ENCODE measurements at places on chromosomes 7 and 10.

- no peak for DNase-seq
Observed at GRCh38 chr10:93718937-93719725, 16.7 kb upstream of the FRA10AC1 start.

DNA sequence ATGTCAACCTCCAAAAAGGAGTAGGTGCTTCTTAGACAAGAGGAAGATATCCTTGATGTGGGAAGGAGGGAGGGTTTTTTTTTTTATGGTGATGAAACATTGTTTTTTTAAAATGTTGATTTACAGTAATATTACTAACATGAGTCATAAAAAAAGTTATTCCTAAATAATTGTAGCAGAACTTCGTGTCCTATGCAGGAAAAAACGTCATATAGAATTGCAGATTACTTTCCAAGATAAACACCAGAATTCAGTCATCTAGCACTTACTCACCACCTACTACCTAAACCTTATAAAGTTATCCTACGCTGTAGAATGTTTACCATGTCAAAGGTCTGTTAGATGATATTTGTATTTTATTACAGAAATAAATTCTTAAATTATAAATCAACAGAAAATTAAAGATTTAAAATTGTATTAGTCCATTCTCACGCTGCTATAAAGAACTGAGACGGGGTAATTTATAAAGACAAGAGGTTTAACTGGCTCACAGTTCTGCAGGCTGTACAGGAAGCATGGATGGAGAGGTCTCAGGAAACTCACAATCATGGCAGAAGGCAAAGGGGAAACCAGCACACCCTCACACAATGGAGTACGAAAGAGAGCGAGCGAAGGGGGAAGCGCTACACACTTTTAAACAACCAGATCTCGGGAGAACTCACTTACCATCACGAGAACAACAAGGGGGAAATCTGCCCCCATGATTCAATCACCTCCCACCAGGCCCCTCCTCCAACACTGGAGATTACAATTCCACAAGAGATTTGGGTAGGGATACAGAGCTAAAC is 105.2 kb upstream of the NEBL start:
- no peak for DNase-seq

DNA sequence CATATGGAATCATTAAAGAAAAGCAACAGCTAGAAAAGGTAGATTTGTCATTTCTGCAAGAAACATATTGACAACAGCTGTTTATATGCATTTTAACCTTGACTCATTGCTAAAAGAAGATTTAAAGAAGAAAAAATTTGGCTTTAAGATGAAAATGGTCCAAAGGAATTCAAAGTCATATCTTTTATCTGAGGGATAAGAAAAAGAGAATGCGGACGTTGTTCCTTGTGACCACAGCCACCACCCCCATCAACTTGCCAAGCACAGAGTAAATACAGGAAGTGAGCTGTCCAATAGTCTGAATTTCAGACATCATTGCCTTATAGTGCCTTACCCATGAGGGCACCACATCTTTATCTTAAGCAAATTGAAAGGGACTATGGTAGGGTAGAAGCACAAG is 7.3 kb upstream of the CRPPA start:
- DNase-seq = peak; percentile 89

DNA sequence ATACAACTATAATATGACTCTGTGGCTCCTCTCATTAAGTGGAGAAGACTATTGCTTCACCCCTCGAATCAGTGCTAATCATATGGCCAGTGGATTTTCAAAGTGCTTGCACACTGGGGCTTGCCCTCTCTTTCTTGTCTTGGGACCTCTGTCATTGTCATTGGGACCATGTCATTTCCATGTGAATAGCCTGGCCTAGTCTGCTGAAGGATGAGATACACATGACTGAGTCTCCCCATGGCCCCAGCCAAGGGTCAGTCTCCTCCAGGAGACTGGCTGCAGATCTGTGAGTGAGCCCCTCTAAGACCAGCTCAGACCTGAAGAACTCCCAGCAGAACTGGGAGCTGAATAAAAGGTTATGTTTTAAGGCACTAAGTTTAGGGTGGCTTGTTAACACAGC is 39.5 kb downstream of the PKD1L1 start:
- no peak for DNase-seq

All from EL (cell line).